ENCODE measurements at places on chromosomes 16 and 17.
A peak's percentile ranks its signal among the peaks of the same experiment; 100 is the strongest.

GRCh38 chr16:53770641-53771040, 66.7 kb downstream of the FTO start:
- no peak for DNase-seq

DNA sequence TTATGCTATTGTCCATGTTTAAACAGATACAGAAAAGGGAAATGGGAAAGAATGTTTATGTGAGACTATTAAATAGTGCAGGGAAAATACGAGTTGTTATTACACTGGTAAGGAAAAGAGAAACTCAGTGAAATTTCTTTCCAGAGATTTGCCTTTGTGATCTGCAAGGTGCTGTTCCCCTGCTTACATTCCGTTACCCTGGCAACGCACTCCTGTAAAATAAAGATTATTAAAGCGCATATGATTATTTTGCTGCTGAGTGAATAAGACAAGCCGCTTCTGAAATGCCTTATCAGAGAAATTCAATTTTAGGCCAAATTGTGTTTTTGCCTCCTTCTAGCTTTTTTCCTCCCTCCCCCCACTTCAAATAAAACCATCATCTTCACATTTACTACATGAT, 328.6 kb upstream of the PMFBP1 start:
- DNase-seq: no peak

DNA sequence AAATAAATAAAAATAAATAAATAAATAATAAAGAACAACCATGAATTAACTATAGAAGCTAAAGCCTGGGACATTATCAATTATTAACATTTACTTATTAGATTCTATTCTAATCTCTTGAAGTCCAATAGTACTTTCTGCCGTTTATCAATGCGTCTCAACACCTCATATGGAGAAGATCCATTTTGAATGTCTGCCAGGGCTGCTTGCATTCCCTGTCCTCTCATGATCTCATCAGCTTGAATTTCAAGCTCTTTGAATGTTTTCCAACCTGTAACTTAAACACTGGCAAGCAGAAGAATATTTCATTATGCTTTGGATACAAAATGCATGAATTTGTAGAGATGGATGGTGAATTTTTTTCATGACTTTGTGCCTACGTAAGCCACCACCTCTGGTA, 191.9 kb upstream of the ANKFN1 start:
- no peak for DNase-seq

DNA sequence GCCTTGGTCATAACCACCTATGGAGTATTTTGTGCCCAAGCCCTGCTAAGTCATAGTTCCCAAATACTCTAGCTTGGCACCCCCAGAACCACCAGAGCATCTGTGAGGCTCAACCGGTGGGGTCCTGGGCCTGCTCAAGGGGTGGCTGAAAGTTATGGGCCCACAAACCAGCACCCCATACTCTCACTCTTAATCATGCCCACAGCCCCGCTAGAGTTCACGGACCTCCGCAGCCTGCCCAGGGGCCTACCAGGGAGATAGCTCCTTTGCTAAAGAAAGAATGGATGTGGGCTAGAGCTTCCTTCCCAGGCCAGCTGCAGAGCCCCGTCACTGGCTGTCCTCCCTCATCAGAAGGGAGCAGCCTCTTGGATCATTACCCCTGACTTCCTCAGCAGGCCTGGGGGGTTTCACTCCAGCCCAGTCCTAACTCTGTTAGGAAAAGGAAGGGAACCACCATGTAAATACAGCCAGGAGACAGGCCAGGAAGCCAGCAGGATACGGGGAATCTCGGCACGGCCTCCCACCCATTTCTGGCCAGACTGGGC, 1.4 kb downstream of the GIT1 start:
- DNase-seq: no peak

DNA sequence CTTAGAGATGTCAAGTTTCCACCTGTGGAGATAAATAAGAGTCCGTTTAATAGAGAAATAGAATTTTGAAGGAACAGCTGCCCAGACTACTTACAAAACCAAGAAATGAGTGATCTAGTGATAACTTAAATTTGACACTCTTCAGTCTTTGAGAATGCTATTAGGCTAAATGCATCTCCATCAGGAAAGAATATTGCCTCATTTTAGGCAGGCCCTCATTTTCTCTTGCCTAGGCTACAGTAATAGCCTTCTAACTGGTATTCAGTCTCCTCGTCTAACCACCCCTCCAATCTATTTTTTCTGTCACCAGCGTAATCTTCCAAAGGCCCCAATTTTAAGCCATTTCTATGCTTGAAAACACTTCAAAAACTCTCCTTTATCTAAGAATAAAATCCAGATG, 537.8 kb upstream of the CA10 start:
- DNase-seq: no peak

GRCh38 chr17:63156986-63157385, 191.0 kb downstream of the TANC2 start:
- DNase-seq: no peak

GRCh38 chr16:65545413-65545956, 423.6 kb upstream of the CDH11 start:
- DNase-seq: no peak

- peak; percentile 84 for DNase-seq
These were observed 3.6 kb downstream of the USP31 start for GRCh38 chr16:23145608-23146007.

DNA sequence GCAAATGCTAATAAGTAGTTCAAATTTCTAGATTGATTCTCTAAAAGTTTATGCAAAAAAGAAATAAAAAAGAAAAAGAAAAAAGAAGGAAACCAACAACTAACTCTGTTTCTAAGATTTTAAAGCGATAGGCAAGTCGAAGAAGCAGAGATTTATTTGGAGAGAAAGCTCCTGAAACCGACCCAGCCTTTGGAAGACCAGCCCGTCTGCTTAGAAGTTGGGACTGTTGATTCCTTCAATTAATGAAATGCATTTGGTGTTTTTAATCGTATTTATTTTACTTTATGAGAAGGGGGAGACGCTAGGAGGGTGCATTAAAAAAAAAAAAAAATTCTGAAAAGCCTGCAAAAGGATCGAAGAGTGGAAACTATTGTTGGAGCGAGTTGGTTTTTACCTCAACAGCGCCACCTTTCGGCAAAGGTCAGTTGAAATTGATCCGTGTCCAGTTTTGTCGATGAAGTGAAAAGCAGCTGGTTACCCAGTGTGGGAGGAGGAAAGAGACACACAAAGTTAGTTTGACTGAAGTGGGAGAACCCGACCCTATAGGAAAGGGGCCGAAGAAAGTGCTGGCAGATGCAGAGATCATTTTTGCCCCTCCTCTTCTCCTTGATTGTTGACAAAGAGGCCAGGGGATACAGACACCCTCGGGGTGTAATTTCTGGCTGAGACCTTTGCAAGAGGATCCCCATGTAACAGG, 1.5 kb upstream of the MAF start:
- peak; percentile 53 for DNase-seq

DNA sequence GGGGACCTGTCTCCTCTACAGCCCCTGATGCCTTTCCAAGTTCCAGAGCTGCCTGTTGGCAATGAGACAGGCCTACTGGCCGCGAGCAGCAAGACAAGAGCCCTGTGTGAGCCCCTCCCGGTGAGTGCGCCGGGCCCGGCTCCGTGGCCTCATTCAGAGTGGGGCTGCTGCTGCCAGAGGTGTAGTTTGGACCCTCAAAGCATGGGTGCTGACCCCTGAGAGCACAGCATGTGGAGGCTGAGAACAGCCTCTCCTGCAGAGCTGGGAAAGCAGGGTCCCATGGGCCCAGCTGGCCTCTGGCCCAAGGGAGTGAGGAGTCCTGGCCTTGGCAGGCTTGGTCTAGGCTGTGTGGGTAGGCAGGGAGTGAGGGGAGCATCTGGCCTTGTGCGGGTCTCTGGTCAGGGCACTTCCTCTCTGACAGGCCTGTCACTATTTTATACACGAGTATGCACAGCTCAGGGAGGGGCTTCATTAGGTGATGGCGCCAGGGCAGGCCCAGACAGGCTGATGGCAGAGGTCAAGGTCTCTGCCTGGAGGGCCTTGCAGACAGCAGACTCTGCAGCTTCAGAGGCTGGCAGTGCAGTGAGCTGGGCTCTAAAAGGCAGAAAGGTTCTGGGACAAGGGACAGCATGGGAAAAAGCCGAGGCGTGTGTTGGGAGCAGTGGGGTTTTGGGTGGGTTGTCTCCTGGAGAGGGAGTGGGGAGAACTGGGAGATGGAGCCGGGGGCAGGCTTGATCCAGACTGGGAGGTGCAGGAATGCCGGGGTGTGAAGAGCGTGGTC, 43.4 kb downstream of the ADCY7 start:
- no peak for DNase-seq

- DNase-seq: no peak
These were observed 30.4 kb downstream of the ERN1 start for GRCh38 chr17:64099543-64099942.

GRCh38 chr17:17837380-17837821, 615 bp upstream of the SREBF1 start:
- DNase-seq: peak; percentile 47

DNA sequence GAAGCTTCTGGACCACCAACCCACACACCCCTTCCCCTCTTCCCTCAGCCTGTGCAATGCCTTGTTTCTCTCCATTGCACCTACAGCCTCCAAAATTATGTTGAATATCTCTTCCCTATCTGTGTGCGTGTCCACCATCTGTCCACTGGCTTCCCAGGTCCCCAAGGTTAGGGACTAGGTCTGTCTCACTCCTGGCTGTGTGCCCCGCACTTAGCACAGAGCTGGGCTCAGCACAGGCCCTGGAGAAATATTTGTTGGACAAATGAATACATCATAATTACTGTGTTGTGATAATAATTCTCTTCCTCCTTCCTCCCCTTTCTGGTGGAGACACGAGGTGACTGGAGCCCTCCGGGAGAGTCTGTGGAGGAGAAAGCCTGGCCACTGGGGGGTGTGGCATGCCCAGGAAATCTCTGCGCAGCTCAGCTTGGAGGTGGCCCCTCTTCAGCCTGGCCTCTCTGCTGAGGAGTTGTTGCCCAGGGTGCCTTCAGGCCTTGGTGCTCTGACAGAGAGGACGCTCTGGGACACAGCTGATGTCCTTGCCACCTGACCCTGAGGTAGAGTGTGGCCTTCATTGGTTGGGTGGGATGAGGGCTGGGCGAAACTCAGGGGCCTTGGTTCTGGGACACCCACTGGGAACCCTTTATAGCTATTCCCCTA, 3.3 kb upstream of the BRD7 start:
- DNase-seq: no peak

DNA sequence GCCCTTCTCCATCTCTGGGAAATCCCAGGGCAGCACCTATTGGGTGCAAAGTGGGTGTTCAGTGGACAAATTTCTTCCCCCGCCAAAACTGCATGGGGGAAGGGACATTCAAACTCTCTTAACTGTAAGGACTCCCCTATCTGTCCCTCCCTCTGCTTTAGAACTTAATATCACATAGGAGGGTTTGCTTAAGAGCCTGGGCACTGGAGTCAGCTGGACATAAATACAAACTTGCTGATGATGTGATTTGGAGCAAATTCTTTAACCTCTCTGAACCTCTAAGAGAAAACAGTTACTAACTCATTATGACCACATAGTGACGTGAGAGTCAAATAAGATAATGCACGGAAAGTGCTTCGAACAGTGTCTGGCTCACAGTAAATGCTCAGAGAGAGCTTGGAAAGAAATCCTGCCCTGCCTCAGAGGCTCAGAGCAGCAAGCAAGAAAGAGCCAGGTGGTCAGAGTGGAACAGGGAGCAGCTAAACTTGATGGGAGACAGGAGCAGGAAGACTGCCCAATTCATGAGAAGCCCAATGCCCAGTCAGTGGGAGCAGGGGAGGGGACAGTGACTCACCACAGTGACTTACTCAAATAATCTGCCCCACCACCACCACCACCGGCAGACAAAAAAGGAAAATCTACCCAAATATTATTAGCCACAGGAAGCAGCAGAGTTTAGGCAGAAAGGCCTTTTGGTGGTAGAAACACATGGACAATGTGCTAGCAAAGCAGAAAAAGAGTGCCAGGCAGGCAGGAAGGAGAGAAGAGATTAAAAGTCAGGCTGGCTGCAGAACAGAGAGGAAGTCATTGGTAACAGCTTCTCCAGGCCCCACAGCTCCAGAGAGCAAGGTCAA, 23.9 kb upstream of the CCL1 start:
- DNase-seq: no peak

DNA sequence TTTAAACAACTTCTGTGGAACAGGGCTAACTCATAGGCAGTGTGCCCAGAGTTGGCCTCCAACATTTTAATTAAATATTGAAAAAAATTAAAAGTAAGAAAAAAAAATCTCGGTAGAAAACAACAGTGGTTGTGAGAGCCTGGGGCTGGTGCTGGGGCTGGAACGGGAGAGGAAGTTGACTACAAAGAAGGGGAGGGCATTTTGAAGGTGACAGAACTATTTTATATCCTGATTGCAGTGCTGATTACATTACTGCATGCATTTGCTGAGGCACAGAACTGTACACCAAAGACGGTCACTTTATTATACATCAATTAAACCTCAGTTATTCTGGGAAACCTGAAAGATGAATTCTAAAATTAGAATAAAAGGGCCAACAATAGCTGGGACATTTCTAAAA, 142.5 kb downstream of the PARN start:
- no peak for DNase-seq

- DNase-seq: no peak
These were observed 174.2 kb downstream of the CYLD start for GRCh38 chr16:50916040-50916439.

DNA sequence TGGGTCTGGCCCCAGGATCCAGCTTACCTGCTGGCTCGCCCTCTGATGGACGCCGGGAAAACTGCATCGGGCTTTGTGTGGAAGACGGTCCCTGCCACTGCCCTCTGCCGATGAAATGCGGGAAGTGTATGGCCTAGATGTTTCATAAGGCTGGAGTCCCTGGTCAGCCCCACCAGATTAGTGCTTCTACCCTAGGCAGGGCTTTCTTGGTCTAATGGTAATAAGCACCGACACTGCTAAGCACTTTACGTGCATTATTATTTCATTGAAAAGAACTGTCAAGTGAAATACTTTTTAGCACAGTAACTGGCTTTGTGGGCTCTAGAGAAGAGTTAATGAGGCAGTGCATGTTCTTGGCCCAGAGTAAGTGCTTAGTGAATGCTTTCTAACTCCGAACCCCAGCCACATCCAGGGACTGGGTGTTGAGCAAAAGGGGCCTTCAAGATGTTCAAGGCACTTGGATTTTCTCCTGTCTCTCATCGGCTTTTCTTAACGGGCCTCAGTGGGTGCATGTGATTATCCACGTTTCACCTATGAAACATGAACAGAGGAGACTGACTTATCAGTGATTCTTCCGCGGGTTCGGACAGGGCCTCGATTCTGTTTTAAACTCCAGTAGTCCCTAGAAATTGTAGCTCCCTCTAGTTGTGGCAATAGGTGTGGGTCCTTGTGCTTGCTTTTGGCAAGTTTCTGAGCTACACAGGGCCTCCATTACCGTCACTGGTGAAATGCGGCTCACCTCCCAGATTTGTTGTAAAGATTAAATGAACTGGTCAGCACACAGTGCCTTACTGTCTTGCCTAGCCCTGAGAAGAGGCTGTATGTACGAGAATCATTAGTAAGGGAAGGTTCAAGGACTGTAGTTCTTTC, 6.6 kb downstream of the TRAF4 start:
- DNase-seq: peak; percentile 82

GRCh38 chr17:81090361-81091136, 55.6 kb downstream of the BAIAP2 start:
- DNase-seq: no peak

- no peak for DNase-seq
These were observed 2.4 kb downstream of the THRA start for GRCh38 chr17:40064971-40065768.

GRCh38 chr17:7717756-7718350, 309 bp downstream of the DNAH2 start:
- DNase-seq: no peak

All from RCC 7860 (cell line).